ENCODE measurements at places on chromosomes 7 and 10. TPM values are rescaled to one million over a fixed set of nuclear protein-coding genes. Genes with fewer than 3 reads are reported as not detected.

The CDHR1 gene
- total RNA-seq = not detected

The MYH16 gene
- not detected for total RNA-seq

DNA sequence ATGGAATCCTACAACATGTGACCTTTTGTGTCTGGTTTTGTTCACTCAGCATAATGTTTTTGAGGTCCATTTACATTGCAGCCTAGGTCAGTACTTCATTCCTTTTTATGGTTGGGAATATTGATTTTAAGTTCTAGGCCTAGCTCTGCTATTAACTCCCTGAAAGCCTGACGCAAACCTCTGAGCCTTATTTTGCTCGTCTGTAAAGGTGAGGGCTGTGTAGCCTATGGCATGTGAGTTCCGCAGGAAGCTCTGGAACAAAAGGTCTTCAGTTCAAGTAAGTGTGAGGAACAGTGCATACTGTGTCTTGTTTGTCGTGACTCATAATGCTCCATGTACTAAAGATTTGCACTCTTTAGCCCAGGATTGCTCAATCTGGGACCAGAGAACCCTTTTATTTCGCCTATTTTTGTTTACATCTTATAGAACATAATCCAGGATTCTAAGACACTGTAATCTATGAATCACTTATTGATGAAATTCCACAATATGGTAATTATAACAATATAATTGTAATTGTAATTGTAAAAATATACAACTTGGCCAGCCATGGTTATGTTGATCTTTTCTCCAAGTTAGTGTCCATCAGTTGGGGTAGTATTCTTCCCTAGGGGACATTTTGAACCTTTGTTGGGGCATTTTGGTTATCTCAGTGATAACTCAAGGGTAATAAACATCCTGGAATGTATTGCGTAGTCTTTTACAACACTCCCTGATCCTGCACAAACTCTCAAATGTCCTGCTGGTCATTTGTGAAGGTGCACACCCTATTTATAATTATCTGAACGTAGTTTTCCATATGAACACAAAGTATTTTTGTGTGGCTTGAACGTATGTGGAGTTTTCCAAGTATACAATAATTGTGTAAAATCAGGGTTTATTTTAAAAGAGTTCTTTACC is 184.7 kb downstream of the VTI1A start:
- no peak for DNase-seq

- no peak for DNase-seq
These were observed 655 bp downstream of the LMTK2 start for GRCh38 chr7:98107313-98107721.

DNA sequence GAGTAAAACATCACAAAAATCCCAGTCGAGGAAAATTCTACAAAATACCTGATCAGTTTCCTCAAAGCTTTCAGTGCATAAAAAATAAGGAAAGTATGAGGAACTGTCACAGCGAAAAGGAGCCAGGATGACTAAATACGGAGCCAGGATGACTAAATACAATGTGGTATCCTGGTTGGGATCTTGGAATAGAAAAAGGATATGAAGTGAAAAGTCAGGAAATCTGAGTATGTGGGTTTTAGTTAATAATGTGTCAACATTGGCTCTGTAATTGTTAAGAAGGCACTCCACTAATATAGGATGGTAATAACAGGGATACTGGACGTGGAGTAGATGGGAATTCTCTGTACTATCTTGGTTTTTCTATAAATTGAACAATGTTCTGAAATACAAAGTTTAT is 175.5 kb downstream of the SUGCT start:
- no peak for DNase-seq

DNA sequence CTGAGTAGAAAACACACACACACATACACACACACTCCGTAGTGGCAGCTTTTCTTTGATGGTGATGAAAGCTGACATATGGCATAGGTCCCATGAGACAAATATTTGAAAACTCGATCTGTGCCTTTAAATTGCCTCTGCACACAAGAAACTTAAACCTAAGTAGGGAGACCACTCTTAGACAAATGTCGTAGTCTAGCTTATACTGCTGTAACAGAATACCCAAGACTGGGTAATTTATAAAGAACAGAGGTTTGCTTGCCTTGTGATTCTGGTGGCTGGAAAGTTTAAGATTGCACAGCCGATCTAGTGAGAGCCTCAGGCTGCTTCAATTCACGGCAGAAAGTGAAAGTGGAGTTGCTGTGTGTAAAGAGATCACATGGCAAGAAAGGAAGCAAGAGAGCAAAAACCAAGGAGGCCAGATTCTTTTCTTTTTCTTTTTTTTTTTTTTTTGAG is 489.4 kb upstream of the SORCS1 start:
- DNase-seq = no peak

DNA sequence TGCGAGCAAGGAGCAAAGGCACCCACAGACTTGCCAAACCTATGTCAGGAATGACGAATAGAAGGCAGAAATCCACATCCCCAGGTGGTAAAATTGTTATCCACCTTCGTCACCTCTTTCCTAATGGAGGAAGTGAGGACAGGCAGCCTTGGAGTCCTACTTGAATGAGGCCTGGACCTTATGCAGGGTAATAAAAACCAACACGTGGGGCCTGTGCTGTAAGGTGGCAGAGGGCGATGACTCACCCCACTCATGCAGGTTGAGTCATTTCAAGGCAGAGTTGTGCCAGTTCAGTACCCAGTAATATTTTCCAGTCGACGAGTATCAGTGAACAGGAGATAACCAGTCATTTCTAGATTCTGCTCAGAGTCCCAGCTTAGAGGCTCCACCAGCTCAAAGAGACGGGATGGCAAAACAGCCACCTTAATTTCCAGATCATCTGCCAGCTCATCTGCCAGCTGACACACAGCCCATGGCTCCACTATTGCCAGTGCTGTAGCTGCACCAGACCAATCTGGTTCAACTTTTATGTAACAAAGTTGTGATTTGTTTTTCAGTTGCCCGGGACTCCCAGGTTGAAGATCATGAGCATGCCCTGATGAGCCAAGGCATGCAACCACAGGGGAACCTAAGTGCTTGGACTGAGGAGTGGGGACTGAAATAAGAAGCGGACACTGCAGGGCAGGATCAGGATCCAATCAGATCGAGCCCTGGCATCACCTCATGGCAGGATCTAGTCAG is 176.2 kb upstream of the ITGB1 start:
- DNase-seq = no peak

GRCh38 chr7:81165070-81165469 is 246.2 kb upstream of the SEMA3C start:
- no peak for DNase-seq

- no peak for DNase-seq
These were observed 1.1 kb upstream of the PRLHR start for GRCh38 chr10:118596426-118597124.

DNA sequence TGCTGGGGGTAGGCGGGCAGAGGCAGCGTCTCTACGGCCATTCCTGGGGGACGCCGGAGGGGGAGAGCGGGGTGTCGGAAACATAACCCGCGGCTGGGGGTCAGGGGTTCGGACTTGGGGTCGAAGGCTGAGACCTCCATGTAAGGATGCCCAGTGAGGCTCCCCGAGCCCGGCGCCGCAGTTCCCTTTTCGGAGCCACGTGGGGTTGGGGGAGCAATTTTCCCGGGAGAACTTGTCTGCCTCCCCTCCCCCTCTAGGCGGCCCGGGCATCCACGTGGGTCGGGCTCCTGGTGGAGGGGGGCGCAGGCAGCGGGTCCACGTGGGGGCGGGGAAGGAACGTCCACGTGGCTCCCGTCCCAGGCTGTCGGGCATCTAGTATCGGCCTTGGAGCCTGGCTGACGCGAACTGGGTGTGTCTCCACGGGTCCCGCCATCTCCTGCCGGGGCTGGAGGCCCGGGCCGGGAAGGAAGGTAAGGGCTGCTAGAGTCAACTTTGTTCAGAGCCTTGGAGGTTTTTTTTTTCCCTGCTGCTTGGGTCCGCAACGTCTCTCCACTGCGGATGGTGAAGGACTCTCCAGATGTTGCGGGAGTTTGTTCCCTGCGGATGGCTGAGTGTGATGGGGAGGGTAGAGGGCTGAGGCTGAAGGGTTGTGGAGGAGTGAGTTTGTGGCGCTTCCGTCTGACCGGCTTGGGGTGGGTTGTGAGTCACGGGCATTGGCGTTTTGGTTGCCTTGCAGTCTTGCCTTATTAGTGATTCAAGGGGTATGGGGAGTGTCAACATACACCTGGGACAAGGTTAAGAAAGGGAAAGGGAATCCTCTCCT is 744 bp downstream of the PPRC1 start:
- DNase-seq = peak; percentile 60

DNA sequence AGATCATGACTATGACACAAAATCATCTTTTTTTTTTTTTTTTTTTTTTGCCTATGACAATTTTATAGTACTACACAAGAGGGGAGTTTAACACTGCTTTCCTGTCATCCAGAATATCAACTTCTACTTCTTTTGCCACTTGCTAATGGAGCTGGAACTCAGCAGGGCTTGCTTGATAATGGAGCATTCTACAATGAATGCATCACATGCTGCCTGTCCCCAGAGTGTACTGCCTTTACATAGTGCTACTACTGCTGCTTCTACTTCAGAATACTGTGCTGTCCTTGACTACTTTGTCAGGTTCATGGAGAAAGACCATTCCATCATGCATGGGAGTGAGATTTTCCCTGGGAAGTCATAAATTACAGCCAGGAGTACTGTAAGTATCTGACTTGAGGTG is 338.6 kb upstream of the SEMA3A start:
- DNase-seq = no peak

DNA sequence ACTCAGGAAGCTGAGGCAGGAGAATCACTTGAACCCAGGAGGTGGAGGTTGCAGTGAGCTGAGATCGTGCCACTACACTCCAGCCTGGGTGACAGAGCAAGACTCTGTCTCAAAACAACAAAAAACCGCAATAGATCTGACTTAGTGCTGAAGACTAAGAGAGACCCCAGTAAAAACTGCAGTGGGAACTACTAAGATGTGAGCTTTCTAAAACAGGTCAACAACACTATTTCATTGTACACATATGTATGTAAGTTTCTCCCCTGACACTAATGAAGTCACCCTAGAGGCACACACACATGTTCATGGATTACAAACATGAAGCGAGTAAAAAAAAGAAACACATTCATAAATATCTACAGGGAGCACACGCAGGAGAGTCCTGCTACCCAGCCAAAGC is 68.3 kb downstream of the PDE1C start:
- no peak for DNase-seq

DNA sequence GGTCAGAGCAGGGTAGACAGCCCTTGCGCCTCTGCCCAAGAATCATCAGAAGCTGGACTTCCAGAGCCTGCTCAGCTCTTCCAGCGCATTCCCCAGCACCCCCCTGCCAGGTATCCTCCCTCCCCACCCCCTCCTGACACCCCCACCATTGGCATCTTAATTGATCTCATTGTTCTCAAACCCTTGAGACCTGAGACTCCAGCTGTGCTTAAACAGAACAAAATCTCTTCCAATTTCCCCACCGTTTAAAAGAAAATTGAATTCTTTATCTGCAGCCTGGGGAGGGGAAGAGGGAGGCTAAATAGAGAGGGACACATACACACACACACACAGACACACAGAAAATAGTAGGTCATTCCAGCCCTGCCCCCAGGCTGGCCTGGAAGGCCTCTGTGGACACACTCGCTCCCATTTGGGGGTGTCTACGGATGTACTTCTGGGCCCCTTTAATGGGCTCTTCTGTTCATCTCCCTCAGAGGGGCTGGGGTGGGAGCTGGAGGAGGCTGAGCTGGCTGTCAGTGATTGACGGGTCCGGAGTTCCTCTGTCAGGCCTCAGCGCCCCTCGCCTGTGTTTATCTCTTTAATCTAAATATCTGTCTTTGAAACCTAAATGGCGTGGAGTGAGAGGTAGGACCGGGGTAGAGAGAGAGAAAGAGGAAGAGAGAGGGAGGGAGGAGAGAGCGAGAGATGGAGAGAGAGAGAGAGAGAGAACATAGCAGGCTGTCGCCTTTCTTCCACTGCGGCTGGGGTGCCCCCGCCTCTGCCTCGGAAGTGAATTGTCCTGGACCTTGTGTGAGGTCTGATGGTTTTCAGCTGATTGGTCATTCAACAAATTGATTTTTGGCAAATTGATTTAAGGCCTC is 61.7 kb downstream of the C10orf105 start:
- DNase-seq = no peak

DNA sequence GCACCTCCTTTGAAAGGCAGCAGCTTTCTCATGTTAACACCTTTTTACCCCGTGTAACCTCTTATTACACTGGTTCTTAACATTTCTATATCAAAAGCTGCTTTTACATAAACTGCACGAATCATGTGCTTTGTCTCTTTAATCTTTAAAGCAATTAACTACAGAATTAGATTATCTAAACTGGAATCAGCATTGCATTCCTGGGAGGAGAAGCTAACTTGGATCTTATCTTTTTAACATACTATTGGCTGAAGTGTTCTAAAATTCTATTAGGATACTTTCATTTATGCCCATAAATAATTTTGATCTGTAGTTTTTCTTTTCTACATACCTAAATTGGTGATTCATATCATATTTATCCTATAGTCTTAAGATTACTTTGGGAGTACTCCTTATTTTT is 428.4 kb upstream of the IGFBP3 start:
- DNase-seq = no peak

Measured in omental fat pad (tissue), 4 donors.